ENCODE measurements at places on chromosomes 12 and 14.

DNA sequence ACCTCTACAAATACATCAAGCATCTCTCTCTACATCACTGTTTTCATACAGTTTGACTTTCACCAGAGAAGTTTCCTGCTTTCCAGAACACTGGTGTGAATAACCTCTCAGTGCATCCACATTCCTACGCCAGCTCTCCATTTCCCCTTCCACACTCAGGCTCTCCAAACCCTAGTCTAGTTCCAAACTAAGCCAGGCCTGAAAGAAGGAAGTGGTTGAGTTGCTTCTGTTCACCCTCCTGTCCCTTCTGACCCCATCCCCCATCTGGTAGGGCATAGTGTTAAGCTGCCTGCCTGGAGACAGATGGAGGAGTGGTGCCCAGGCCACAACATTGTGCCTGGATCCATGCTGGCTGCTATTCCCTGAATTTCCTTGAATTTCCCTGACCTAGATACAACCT lies 132.4 kb downstream of the GPR65 start:
- no peak for DNase-seq

GRCh38 chr12:45400991-45401390 lies 185.1 kb downstream of the ANO6 start:
- DNase-seq = no peak

- DNase-seq = no peak
These were observed 103.2 kb downstream of the KCNMB4 start for GRCh38 chr12:70469221-70469820.

DNA sequence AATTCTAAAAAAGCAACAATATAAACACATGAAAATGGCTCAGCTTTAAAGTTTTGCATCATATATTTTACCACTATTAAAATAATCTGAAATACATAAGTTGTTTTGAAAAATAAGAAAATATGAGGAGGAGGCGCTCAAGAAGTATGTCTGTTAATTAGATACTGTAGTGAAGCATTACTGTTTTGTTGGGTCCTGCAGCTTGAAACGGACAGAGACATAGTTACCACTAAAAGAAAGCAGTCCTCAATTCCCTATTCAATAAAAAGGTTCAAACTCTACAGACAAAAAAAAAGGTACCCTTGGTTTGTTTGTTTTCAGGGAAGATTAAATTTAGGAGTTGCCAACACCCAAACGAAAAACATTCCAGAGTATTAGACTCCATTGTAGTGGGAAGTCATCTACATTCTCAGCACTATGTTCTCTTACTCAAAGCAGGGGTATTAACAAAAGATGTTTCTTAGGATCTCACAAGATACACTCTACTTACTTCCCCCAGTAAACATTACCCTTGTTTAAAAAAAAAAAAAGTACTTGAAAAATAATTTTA lies 3.0 kb downstream of the PAWR start:
- peak; percentile 26 for DNase-seq

GRCh38 chr14:92105893-92106142 lies 564 bp downstream of the ATXN3 start:
- DNase-seq = no peak

DNA sequence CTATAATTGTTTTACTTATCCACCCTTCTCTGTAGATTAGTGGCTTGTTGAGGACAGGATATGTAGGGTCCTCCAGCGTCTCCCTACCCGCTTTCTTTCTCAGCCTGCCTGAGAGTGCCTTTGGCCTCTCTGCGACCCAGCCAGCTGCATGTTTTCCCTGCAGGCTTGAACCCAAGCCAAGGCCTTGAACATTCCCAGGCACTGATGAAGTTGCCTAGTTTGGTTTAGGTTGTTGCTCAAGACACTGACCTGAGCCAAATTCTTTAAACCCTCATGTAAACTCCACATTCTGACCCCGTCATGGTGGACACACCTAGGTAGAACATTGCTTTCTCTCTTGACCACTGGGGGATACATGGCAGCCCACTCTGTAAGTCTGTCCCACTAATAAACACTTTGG lies 33.4 kb upstream of the TXNRD1 start:
- DNase-seq = no peak

DNA sequence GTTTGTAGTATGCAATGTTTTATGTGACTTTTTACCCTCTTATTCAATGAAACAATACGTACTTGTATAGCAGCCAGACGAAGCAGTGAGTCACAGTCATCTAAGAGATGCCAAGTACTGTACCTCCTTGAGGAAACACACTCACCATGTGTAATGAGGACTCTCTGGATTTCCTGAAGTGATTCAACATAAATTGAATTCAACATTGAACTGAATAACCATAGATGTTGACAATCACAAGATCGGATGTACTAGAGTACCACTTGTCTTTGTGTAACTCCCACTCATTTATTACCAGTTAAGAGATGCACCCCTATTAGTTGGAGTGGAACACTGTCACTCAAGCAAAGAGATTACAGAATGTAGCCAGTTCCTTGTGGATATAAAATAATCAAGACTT lies 175.2 kb upstream of the HMGA2 start:
- DNase-seq = peak; percentile 97

Data from ACHN (cell line).